ENCODE measurements at places on chromosomes 5 and 9.

DNA sequence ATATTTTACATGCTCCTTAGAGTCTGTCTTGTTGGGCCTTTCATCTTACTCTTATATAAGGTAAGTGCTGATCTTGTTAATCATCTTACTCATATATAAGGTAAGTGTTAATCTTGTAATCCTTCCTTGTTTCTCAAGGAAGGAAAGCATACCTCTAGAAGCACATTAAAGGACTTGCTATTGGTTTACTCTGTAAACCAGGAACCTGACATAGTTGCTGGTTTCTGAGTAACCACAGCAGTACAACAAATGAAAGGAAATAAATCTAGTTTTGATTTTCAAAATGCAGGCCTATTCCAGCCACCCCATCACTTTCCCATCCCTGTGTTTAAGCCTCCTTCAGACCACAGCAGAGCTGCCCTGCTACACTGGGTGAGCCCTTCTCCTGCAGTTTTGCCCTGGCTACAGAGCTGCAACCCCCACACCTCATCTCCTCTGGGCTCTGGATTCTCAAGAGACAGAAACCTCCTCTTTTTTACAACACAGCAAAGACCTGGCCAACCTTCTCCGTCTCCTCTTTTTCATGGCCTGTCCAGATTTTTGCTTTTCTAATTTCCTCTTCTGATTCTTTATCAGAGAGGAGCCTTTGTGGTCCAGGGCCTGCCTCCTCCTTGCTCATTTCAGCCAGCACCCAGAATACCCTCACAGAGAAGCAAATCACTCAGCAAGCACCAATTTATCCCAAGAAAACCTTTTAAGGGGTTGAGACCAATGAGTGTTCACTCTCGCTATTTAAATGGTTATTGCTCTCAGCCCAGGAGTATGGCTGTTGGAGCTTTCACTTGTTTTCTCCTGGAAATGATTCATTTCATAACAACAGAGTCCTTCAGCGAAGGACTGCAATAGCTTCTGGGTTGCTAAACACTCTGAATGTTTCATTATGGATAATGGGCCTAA, 103.2 kb downstream of the FSTL4 start:
- no peak for DNase-seq

DNA sequence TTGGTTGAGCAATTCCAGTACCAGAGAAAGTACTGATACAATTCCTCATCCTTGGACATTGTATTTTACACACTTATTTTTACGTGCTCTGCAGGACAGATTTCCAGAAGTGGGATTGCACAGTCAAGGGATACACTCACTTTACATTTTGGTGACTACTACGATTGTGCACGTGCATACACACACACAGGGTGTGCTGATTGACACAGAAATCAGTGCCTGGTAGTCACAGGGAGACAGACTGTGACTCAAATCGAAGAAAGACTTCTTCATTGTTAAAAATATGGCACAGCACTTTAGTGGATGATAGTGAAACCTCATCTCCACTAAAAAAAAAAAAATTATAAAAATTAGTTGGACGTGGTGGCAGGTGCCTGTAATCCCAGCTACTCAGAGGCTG, 1.5 kb downstream of the GARIN3 start:
- no peak for DNase-seq

GRCh38 chr5:94415798-94416197, 202.6 kb downstream of the KIAA0825 start:
- DNase-seq, result no peak

DNA sequence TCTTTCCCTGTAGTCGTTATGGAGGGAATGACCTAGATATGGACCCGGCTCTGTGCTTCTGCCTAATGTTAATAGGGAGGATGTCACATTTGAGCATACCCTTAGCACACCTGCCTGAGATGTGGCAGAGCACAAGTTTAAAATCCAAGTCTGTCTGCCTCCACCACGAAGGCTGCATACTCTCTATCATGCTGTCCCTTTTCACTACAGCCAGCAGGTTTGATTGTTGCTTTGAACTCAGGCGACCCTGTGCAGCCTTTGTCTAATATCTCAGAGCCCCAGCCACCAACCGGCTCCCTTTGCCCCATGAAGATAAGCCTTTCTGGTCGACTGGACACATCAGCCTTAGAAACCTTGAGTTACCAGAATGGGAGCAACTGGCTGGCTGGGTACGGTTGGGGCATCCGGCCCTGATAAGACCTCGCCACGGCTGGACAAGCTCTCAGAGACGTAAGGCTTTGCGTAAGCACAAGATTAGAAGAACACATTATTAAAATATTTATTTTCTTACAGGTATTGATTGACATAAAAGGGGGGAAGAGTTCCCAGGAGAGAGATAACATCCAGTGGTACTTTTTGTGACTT, 222.0 kb upstream of the TRIM32 start:
- DNase-seq, result no peak

GRCh38 chr5:144265643-144266247, 95.1 kb downstream of the KCTD16 start:
- DNase-seq, result no peak
